Tongue (tissue), 3 donors: ENCODE measurements at places on chromosomes 1 and 21. TPM values are rescaled to one million over a fixed set of nuclear protein-coding genes. Genes with fewer than 3 reads are reported as not detected.

GRCh38 chr1:241834733-241835377 lies 13.1 kb upstream of the EXO1 start:
- peak; percentile 60 for DNase-seq

GRCh38 chr1:84083307-84083706 lies 60.8 kb upstream of the PRKACB start:
- peak; percentile 12 for DNase-seq

DNA sequence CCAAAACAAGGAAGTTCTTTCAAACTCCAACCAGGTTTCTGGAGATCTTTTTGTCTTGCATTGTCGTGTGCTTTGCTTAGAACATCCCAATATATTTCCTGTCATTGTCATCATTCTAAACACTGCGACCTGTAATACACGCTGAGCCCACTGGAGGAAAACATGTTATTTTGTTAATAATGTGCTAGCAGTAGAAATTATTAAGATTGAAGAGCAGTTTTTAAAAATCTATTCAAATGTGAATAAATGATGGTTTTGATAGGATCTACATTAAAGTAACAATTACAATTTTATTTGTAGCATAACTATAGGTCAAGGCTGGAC lies 268.5 kb downstream of the PTPRC start:
- no peak for DNase-seq

DNA sequence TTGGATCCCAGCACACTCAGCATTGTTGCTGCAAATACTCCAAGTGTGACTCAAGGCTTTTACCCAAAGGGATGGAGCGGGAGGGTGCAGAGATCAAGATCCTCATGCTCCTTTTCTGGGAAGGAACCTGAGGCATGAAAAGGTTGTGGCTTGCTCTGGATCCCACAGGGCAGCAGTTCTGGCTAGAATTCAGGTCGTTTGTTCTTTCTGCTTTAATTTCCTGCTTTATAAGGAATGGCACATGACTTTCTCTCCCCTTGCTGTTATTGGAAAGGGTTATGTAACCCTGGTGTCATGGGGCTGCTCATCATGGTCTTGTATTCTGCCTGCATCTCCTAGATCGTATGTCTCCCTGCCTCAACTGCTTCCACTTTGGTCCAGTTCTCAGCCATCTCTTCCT lies 101.6 kb downstream of the NOS1AP start:
- no peak for DNase-seq

PEX14 gene
- 18.0 TPM for total RNA-seq

DNA sequence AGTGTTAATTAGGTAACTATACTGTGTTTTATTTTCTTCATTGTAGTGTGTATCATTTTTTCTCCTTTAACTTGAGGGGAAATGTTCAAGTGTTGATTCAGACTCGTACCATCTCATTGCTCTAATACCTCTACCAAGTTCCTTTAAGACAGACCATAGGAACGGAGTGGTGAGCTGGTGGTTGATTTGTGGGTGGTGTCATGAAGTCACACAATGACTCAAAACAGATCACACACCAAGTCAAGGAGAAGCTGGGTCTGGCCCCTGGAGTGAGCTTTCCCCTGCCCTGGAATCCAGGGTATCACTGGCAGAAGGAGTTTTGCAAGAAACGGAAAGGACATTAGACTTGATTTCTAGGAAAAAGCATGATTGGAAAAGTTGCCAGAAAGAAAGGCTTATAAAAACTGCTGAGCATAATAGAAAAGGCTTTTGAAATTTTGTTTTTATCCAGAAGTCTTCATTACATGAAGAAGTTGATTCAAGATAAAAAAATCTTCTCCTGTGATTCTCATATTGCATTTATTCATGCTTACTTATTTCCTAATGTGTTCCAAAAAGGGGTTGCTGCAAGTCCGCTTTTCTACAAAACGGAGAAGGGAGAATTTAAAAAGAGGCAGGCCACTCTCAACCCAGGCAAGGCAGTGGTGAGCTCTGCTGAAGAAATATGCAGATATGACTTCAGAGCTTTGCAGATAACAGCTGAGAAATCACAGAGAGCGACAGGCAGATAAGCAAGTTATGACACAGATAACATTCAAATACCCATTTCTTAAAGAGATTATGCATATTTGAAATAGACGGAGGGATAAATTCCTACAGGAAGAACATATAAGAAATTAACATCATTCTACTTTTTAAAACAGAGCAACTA lies 79.7 kb downstream of the TBX19 start:
- no peak for DNase-seq

DNA sequence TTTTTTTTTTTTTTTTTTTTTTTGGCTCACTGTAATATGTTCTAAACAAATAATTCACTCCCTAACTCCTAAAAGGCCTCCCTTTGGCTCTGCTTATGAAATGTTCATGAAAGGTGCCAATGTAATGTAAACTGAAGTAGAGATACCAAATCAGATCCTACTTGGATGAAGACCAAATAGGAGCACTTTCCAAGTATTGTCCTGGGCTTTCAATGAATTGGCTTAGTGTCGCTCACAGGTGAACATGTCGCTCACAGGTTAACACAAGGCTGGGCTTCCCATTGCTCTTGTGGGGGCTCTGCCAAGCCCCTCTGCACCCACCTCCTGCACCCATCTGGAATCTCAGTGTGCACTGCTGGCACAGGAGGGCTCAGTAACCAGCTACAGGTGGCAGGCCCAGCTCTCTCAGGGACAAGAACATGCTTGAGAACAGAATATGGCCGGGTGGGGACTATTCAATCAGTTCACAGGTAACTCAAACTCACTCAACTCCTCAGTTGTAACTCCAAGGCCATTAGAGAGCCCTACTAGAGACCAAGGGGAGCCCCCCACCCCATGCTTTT lies 10.6 kb upstream of the CD58 start:
- DNase-seq, result no peak

DNA sequence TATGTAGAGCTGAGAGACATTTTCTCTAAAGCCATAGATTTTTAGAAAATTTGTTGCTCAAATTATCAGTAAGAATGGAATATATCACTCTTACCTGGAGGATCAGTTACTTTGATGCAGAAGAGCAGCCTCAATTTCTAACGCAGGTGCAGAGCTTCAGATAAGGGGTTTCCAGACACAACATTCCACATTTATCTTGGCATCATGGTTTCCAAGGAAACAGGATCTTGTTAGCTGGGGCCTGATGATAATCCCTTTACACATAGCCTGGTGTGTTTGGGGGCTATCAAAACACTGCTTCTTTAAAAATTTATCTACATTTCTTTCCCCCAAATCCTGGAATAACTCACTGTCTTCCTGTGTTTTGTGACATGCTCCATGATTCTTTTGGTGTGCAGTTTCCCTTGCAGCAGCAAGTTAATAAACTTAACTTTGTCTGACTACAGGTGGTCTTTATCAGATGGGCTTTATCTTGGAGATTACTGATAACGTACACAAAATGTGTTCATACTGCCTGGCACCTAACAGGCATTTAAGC lies 2.7 kb upstream of the STX12 start:
- DNase-seq, result no peak

KRTAP21-2 gene
- total RNA-seq, result not detected

GRCh38 chr1:150568594-150568966 lies 10.8 kb downstream of the MCL1 start:
- DNase-seq, result no peak

- DNase-seq, result no peak
Observed at GRCh38 chr1:203428981-203429599, 46.5 kb upstream of the PRELP start.

PDC gene
- not detected for total RNA-seq

FAAP20 gene
- total RNA-seq, result 18.4 TPM

DNA sequence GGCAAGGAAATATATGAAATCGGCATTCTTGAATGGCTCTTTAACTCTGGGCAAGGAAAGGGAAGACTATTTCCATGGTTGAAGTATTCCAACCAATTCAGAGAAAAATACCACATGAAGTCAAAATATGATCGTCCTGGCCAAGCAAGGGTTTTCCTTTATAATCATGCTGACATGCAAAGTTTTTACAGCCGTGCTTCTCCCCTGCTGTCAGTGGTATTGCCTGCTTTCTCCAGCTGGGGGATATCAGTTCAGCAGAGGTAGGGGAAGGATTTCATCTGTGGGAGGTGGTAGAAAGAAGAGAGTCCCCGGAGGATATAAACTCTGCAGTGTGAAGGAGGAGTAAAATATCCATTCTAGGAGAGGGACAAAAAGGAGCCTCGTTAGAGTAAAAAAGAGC lies 322.8 kb downstream of the PAPPA2 start:
- DNase-seq, result peak; percentile 39

CYP4B1 gene
- total RNA-seq, result 0.72 TPM

G0S2 gene
- total RNA-seq, result 19.1 TPM

DNA sequence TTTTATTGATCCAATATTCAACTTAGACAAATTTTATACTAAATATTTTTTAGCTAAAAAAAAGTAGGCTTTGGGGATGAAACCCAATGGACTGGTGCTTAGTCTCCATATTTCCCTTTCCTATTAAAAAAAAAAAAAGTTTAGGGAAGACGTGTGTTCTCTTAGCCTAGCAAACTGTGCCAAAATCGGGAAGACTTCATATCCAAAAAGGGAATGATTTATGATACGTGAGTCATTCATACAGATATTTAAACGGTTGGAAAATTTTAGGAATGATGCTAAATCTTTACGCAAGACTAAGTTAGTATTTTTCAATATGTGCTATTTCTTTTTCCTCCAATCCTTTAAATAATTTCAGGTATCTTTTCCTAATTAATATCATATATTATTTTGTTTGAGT lies 50.7 kb downstream of the SPATA17 start:
- no peak for DNase-seq

EFNA1 gene
- 25.4 TPM for total RNA-seq

GRCh38 chr1:181685211-181685610 lies 201.9 kb downstream of the CACNA1E start:
- no peak for DNase-seq

DNA sequence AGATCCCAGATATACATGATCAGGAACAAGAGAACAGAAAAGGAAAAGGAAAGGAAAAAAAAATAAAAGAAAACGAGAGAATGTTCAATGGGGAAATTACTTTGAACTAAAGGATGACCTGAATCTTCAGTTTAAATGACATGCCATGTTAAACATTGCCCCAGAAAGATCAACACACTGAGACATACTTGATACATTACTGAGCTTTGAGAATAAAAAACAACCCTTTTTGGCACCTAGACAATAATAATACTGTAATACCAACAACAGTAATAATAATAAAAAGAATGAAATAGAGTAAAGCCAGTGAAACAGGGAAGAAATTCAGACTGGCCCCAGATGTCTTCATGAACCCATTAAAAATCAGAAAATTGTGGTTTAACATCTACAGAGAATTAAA lies 44.8 kb downstream of the CLIC6 start:
- DNase-seq, result no peak

CNN3 gene
- 284 TPM for total RNA-seq

- DNase-seq, result no peak
Observed at GRCh38 chr1:173447224-173447623, 29.9 kb upstream of the PRDX6 start.

- no peak for DNase-seq
Observed at GRCh38 chr1:227242811-227243682, 75.2 kb downstream of the CDC42BPA start.

FAM229A gene
- 0.82 TPM for total RNA-seq
